Neural progenitor cell (in vitro differentiated cells): ENCODE measurements at places on chromosomes 1 and 21. TPM values are rescaled to one million over a fixed set of nuclear protein-coding genes. Genes with fewer than 3 reads are reported as not detected.
A peak's percentile ranks its signal among the peaks of the same experiment; 100 is the strongest.

The ATP1A4 gene
- 0.17 and 0.62 TPM in 2 replicates for total RNA-seq

The SYCP1 gene
- total RNA-seq, result 0.11 TPM in 1 of 2 replicates, not detected in the other

The PPIAL4G gene
- 0.03 and 0.09 TPM in 2 replicates for total RNA-seq

The FOXD2 gene
- total RNA-seq, result 0.03 and 0.32 TPM in 2 replicates

- no peak for DNase-seq
Observed at GRCh38 chr1:200731654-200732332, 6.9 kb upstream of the CAMSAP2 start.

DNA sequence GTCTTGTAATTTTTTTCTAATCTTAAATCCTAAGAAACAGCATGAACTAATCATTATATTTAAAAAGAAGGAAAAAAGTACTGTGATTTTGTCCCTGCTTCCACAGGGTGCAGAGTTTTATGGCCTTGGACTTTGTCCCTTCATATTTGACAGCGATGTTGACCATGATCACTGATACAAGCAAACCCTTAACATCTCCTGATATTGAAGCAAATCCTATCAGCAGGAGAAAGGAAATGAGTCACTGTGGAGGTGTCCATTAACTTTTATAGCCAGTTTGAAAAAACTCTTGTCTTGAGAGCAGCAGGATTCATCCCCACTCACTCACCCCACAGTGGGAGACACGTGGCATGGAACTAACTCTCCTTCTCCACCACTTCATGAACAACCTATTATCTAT is 5.1 kb upstream of the REG4 start:
- no peak for DNase-seq

DNA sequence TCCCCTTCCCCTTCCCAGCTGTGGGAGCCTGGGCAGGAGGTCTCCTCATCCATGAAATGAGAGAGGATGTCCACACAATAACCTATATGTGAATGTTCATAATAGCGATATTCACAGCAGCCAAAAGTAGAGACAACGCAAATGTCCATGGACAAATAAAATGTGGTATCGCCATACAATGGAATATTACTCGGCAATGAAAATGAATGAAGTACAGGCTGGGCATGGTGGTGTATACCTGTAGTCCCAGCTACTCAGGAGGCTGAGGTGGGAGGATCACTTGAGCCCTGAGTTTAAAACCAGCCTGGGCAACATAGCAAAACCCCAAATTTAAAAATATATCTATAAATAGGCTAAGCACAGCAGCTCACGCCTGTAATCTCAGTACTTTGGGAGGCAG is 12.9 kb downstream of the ADPRS start:
- no peak for DNase-seq

DNA sequence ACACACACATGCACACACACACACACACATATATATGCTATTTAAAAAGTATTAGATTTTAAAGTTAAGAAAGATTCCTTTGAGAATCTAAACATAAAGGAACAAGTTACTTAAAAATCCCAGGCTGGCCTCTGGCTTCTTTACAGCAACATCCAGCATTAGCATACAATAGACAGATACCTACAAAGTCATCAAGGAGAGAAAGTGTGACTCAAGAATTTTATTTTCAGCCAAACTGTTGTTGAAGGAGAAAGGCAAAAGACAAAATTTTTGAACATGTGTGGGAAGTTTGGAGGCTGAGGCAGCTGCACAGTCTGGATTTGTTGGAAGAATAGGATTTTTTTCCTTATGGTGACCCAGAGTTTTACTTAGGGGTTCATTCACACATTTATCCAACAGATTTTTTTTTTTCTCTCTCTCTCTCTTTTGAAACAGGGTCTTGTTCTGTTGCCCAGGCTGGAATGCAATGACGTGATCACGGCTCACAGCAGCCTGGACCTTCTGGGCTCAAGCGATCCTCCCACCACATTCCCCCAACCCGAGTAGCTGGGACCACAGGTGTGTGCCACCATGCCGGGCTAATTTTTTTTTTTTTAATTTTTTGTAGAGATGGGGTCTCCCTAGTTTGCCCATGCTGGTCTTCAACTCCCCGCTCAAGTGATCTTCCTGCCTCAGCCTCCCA is 24.0 kb upstream of the SPOCD1 start:
- no peak for DNase-seq

DNA sequence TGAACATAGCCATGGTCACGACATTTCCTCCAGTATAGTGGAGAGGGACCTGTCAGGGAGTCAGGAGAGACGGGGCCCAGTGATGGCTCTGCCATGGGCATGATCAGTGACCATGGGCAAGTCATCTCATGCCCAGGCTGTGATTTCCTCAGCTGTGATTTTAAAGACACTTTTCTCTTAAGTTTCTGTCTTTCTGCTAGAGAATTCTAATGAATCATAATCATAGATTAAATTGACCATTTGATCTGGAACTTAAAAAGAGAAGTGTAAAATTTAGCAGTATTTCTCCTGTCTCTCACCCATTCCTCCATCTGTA is 112.7 kb downstream of the USP25 start:
- no peak for DNase-seq

GRCh38 chr1:23470282-23471070 is 13.5 kb downstream of the ASAP3 start:
- no peak for DNase-seq

DNA sequence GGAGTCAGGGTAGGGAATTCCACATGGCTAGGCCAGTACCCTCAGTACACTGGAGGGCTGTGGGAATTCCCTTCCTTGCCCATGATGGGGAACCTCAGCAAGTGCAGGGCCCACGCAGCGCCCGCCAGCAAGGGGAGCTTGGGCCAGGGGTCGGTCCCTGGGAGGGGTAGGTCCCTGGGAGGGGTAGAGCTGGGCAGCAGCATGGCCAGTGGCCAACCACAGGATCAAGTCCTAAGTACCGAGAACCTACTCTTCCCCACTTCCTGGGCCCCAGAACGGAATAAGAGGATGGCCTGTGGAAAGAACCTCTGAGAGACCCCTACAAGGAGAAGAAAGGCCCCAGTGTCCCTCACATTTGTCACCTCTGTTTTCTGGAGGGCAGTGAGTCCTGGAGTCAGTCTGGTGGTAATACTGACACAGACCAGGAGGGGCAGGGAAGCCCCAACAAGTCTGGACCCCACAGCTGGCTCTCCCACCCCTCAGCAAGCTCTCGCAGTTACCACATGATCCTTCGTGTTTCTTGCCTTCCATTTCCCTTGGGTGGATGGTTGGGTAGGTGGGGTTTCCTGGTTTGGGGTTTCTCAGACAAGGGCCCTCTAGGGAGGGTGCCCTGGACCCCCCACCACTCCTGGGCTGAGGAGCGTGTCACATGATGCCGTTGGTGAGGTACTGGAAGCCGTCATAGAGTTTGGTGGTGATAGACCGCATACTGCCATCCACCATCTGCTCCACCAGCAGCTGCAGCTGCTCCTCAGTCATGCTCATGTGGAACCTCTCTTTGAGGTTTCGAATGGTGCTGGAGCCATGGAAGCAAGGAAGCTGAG is 10.3 kb downstream of the ZNF687 start:
- no peak for DNase-seq

DNA sequence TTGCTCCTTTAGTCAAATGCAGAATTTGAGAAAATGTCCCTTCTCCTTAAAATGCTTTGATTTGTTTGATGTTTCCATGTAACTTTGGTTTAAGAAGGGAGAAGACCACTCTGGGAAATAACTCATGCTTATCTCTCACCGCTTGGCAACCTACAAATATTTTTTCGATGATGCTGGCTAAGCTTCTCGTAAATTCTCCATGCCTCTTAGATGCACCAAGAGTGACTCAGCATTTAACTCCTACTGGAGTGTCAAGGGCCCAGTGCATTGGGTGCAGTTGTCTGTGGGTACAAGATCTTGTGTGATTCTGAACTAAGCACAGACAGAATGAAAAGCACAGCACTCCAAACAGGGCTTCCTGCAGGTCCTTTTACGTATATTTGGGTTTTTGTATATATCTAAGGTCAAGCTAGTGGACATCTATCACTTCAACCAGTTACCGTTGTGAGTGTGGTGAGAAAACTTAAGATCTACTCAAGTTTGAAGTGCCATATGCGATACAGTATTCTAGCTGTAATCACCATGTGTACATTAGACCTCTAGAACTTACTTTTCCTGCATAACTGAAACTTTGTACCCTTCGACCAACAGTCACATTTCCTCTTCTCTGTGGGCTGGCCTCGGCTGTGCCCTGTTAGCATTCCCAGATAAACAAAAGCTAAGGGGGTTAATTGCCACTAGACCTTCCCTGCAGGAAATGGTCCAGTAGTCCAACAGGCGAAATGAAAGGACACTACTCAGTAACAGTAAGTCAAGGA is 55.8 kb downstream of the COL18A1 start:
- DNase-seq, result no peak

- DNase-seq, result peak; percentile 90
Observed at GRCh38 chr1:39632682-39633417, 6.6 kb downstream of the HEYL start.

DNA sequence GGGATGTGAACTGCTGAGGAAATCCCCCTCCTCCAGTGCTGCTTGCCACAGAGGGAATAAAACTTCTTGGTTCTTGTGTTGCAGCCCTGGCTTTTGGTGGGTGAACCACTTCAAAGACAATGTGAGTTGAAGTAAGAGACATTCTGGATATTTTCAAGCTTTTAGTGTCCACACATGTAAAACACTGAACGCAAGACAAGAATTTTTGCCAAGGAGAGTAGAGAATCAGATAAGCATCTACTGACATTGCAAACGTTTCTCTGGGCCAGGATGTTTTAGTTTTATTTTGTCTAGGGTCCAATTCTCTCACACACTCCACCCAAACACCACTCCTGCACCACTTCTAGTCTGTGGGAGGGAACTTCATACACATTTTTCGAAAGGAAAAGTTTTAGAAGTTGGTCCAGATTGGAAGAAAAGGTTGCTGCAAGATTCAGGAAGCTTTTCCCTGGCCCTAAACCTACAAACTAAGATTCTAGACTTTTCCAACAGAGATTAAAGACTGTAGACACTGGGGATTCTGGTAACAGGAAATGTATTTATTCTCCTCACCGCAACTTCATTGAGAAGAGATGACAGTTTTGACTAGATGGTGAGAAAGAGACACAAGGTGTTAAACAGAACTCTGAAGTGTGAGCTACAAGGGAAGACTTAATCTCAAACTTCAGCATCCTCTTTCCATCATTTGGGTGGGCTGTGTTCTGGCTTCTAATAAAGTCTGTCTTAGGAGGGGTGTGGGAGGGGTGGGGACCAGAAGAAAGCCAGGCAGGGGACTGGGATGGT is 16.1 kb downstream of the FASLG start:
- no peak for DNase-seq

DNA sequence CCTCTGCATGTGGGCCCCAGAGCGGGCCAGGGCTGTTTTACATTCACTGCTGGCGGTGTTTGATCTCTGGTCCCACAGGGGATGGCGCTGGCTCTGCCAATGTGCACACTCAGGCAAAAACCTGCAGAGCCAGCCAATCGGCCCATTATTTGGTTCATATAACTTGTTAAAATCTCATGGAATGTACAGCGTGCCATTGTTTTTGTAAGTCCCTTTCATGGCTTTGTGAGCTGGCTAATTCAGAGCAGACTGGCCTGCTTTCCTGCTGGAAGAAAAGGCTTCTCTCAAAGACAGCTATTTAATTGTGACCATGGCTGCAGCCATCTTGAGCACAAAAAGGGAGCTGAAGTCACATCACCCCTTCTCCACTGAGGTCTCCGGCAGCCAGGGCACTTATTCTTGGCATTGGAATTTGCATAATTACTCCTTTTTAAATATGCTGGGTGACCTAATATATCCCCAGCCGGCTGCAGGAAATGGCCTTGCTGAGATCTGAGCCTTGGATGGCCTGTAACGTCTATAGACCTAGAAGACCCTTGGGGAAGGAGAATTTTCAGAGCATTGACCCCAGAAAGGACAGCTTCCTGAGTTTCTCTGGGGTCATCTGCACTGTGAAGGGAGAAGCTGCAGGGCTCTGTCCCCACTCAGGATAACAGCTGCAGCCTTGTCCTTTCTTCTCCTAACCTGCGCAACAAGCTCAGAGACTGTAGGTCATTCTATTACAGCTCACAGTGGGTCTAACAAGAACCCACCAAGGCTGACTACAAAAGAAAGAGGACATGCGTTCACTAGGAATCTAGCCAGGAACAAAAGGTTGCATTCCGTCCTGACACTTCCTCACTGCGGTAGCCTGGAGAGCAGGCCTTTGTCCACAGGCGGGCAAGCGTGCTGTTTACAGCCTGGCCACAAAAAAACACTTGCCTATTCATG is 45.8 kb downstream of the BCAR3 start:
- DNase-seq, result peak; percentile 97

DNA sequence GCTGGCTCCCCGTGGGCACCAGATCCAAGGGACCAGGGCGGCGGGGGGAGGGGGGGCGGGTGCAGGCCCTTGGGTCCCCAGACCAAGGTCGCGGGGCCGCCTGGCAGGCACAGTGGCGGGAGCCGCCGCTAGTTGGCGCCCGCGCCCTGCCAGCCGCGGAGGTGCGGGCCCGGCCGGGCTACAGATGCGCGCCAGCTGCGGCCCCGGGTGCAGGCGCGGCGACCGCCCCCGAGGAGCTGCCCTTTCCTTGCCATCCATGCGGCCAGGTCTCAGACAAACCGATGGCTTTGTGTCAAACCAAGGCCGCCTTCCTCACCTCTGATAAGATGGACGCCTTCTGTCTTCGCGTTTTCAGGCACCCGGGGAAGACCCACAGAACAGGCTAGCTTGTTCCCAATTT is 2.2 kb upstream of the RUNX3 start:
- peak; percentile 86 for DNase-seq

- no peak for DNase-seq
Observed at GRCh38 chr1:99573431-99574217, 72.3 kb upstream of the PALMD start.

GRCh38 chr1:219171192-219171935 is 2.3 kb upstream of the LYPLAL1 start:
- DNase-seq, result no peak

GRCh38 chr1:5708346-5709245 is 283.6 kb downstream of the NPHP4 start:
- DNase-seq, result no peak

DNA sequence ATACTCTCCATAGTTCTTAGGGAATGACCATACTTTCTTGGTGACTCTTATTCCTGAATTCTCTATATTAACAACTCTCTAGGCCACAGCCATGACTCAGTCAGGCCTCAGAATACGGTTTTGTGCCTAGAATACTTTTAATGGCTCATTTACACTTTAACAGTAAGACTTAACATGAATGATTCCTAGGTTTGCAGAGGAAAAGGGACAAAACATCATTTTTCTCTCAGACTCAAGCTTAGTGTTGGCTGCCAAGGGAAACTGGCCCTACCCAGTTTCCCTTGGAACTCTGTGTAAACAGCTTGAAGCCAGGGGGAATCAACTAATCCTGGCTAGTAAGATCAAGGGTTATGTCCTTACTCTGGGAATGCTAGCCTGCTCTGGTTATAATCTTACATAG is 164.9 kb upstream of the PKN2 start:
- DNase-seq, result peak; percentile 4

DNA sequence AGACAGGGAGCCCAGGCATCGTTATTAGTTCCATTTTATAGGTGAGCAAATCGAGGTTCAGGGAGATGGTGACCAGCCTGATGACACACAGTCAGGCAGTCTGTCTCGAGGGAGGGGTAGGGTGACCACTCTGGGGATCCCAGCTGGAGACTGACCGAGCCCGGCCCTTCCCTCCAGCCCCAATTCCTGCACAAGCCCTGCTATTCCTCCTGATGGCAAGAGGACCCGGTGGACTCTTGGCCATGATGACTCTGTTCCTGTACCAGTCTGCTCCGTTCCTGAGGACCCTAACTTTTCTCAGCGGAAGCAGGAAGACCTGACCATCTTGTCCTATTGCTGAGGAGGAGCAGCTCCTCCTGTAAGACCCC is 391 bp downstream of the AGT start:
- no peak for DNase-seq
